ENCODE measurements at places on chromosomes 6 and 20.

GRCh38 chr6:85185977-85186376 is 263.9 kb upstream of the NT5E start:
- no peak for ATAC-seq

- no peak for ATAC-seq
These were observed 97.5 kb downstream of the ARMC2 start for GRCh38 chr6:108945681-108946159.

DNA sequence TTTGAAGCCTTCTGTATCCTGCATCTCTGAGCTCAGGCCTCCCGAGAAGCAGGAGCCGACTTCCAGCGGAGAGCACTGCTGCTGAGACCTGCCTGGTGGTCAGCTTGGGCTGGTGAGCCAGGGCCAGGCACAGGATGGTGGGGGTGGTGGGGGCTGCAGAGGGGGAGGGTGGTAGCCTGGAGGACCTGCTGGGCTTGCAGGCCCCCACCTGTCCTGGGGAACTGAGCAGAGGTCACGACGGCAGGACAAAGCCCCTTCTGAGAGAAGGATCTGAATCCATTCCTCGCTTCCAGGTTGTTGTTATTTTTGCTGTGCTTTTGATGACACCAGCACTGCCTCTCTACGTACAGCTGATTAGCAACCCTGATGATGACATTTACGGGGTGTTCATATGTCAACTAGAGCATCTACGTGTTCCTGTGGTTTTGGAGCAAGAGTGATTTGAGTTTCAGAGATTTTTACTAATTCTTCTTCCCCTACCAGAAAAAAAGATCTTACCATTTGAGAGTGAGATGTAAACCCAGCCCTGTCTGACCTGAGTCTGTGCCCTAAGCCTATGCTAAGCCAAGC is 35.7 kb upstream of the CD93 start:
- ATAC-seq: no peak

GRCh38 chr6:118781897-118782296 is 112.1 kb upstream of the ASF1A start:
- ATAC-seq: no peak

DNA sequence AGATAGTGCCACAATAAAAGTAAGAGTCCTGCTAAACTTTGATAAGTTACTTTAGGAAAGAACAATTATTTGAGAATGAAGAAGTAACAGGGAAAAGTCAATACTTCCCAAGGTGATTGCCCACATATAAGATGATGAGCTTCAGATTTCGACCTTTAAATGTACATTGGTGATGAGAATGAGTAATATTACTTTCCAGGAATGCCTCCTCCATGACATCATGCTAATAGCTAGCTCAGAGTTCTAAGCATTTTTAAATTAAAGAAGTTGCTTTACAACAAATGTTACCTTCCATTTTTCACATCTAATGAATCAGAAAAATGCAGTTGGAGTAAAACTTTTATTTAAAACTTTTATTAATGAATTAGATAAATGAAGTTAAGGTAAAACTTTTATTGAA is 22.5 kb upstream of the OPN5 start:
- no peak for ATAC-seq

DNA sequence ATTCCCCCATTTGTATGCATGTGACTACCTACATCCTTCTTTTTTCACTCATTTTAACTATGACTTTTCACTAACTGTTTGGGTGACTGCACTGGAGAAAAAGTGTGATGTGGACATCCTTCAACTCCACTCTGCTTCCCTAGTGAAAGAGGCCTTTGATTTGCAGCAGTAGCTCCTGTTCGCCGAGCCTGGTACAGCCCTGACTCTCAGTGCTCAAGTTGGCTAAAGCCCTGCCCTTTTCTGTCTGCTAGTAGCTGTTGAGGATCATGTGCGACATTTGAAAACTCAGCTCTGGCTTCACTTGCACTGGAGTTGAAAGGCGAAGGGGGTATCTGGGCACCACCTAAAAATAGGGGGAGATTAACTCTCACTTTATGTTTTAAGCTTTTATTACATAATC is 42.1 kb downstream of the DAAM2 start:
- no peak for ATAC-seq

DNA sequence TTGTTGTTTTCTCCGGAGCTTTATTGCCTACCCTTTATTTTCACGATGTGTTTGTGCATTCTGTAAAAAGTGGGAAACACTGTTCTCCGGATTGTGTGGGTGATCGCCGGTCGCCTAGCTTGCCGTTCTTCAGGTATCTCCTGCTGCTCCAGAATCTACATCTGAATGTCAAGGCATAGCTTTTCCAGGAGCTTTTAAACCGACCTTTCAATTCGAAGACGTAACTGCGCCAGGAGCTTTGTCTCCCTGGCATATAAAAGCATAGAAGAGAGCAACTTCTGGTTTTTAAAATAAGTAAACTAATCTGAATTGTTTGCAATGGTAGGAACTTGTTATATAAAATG is 96.0 kb downstream of the HFE start:
- no peak for ATAC-seq

- ATAC-seq: no peak
These were observed 394.8 kb downstream of the DHX35 start for GRCh38 chr20:39356908-39357307.

GRCh38 chr6:122214605-122215318 is 184.7 kb upstream of the HSF2 start:
- ATAC-seq: no peak

DNA sequence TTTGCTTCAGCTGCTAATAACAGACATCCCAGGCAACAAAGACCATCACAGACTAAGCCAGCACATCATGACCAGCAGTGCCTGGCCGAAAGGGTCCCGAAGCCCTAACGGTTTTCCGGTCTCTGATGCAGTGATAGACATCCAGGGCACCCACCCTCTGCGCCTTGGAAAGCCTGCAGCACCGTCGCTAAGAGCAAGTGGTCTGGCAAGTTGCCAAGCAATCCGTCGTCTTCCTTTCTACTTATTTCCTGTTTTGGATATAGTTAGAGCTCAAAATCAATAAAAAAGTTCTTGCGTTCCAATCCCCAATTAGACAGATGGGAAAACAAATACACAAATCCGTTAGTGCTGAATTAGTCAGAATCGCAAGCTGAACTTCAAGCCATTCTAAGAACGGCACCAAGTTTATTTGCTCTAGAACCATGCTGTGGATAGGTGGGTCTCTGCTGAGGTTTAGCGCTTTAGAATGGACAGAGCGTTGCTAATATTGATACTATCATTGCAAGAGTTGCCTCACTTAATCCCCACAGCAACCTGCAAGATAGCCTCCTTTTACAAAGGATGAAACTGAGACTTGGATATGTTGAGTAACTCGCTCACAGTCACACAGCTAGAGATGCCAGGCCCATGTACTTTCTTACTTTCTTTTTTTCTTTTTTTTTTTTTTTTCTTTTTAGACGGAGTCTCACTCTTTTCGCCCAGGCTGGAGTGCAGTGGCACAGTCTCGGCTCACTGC is 163.3 kb upstream of the SNX9 start:
- no peak for ATAC-seq
